ENCODE measurements at places on chromosomes 5 and 9.
A peak's percentile ranks its signal among the peaks of the same experiment; 100 is the strongest.

GRCh38 chr5:151490627-151491026, 43.2 kb downstream of the SLC36A1 start:
- DNase-seq = no peak
- peaks cover 26% of the 10 kb centered on the region for H3K36me3 ChIP-seq
- no peaks in the 10 kb centered on the region for H3K27me3 ChIP-seq
- no peak overlapping the region for H3K4me3 ChIP-seq

DNA sequence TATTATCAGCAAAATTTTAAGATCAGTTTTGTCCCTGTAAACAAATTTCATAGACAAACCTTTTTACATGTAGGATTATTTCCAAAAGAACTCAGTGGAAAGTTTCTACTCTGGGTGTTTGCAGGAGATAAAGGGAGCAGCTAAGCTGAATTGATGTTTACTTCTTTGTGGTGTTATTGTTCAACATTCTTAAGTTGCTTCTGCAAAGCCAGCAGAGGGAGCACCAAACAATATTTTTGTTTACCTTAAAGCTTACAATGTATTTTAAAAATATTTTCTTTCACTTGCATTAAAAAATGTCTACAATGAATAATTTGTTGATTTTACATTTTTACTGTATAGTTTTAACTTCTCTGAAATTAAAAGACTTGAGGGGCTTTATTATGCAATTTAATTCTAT, 135.4 kb downstream of the ATG10 start:
- H3K27me3 ChIP-seq = no peaks in the 10 kb centered on the region
- H3K4me3 ChIP-seq = no peak overlapping the region
- peaks cover 3% of the 10 kb centered on the region for H3K36me3 ChIP-seq
- no peak overlapping the region for H3K27ac ChIP-seq
- H3K4me1 ChIP-seq = no peaks in the 10 kb centered on the region
- no peak for DNase-seq

GRCh38 chr5:180103487-180104167, 32.1 kb upstream of the RNF130 start:
- H3K4me1 ChIP-seq = no peaks in the 10 kb centered on the region
- H3K36me3 ChIP-seq = no peaks in the 10 kb centered on the region

DNA sequence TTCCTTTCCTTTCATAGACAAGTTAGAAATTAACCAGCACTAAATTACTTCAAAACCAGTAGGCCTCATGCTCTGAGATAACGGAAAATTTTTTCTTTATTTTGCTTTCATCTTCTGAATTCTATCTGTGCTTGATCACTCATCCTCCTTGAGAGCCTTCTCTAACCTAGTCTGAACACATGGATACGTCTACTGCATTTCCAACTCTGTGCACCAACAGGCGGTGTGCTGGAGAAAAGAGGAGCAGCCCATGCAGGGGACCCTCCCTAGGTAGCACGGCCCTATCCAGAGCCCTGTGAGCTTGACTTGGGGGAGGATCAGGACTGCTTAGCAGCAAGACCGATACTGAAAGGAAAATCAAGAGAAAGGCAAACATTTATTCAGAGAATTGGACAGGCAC, 149.8 kb downstream of the AUH start:
- peaks cover 11% of the 10 kb centered on the region for H3K4me1 ChIP-seq
- no peak overlapping the region for H3K4me3 ChIP-seq
- no peak for DNase-seq
- no peaks in the 10 kb centered on the region for H3K36me3 ChIP-seq

- H3K4me3 ChIP-seq = no peak overlapping the region
- H3K4me1 ChIP-seq = no peaks in the 10 kb centered on the region
- peaks cover 13% of the 10 kb centered on the region for H3K27me3 ChIP-seq
These were observed 7.6 kb downstream of the LHX3 start for GRCh38 chr9:136197084-136197875.

GRCh38 chr9:123749580-123750202, 180.2 kb downstream of the DENND1A start:
- DNase-seq = peak; percentile 27
- H3K27me3 ChIP-seq = no peaks in the 10 kb centered on the region
- no peak overlapping the region for H3K27ac ChIP-seq

- peaks cover 74% of the 10 kb centered on the region for H3K36me3 ChIP-seq
- no peak overlapping the region for H3K27ac ChIP-seq
- no peaks in the 10 kb centered on the region for H3K27me3 ChIP-seq
- DNase-seq = no peak
- no peak overlapping the region for H3K4me3 ChIP-seq
- no peaks in the 10 kb centered on the region for H3K4me1 ChIP-seq
These were observed 30.2 kb upstream of the TNIP1 start for GRCh38 chr5:151110992-151111391.

- DNase-seq = no peak
- no peaks in the 10 kb centered on the region for H3K4me1 ChIP-seq
- no peak overlapping the region for H3K27ac ChIP-seq
- no peak overlapping the region for H3K4me3 ChIP-seq
- H3K36me3 ChIP-seq = peaks cover 96% of the 10 kb centered on the region
These were observed 32.5 kb downstream of the TENT4A start for GRCh38 chr5:6745706-6746222.

- H3K36me3 ChIP-seq = no peaks in the 10 kb centered on the region
- H3K27me3 ChIP-seq = peaks cover 4% of the 10 kb centered on the region
- no peak for DNase-seq
- H3K27ac ChIP-seq = no peak overlapping the region
- H3K4me1 ChIP-seq = no peaks in the 10 kb centered on the region
These were observed 40.0 kb downstream of the NUDT12 start for GRCh38 chr5:103522586-103522985.

GRCh38 chr9:91422758-91423711, 597 bp downstream of the NFIL3 start:
- peaks cover 22% of the 10 kb centered on the region for H3K27me3 ChIP-seq
- H3K4me3 ChIP-seq = peak overlapping the region; percentile 93
- peak overlapping the region; percentile 56 for H3K27ac ChIP-seq
- peak; percentile 60 for DNase-seq
- no peaks in the 10 kb centered on the region for H3K36me3 ChIP-seq
- H3K4me1 ChIP-seq = peaks cover 25% of the 10 kb centered on the region

DNA sequence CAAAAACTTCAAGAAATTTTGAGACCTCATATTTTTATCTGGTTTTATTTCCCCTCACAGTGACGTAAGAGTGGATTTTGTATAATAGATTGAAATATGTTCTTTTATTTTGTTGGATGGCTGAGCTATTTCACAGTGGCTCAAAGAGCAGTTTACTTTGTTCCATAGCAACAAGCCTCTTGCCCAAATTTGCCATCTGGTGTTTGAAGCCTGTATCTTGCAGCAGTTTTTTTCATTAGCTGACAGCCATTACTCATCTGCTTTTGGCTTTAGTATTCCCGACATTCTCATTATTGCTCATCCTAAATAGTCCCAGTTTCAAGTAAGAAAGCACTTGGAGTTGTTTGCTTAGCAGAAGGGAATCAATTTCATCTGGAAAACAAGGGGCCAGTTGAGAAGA, 36.3 kb downstream of the GDA start:
- no peaks in the 10 kb centered on the region for H3K27me3 ChIP-seq
- no peak overlapping the region for H3K27ac ChIP-seq
- no peaks in the 10 kb centered on the region for H3K4me1 ChIP-seq
- H3K4me3 ChIP-seq = no peak overlapping the region
- no peaks in the 10 kb centered on the region for H3K36me3 ChIP-seq

GRCh38 chr9:90967145-90967538, 165.5 kb downstream of the SYK start:
- no peaks in the 10 kb centered on the region for H3K36me3 ChIP-seq
- no peak for DNase-seq
- H3K27me3 ChIP-seq = no peaks in the 10 kb centered on the region
- no peak overlapping the region for H3K27ac ChIP-seq

- no peaks in the 10 kb centered on the region for H3K4me1 ChIP-seq
- no peaks in the 10 kb centered on the region for H3K36me3 ChIP-seq
- no peak for DNase-seq
- H3K27ac ChIP-seq = no peak overlapping the region
These were observed 1217.3 kb downstream of the PTPRD start for GRCh38 chr9:9395539-9395938.

- H3K4me1 ChIP-seq = no peaks in the 10 kb centered on the region
- no peak overlapping the region for H3K4me3 ChIP-seq
- H3K36me3 ChIP-seq = peaks cover 33% of the 10 kb centered on the region
- no peak for DNase-seq
- H3K27me3 ChIP-seq = no peaks in the 10 kb centered on the region
These were observed 4.1 kb upstream of the CARD9 start for GRCh38 chr9:136377341-136378169.

GRCh38 chr5:81590498-81591384, 160.2 kb downstream of the SSBP2 start:
- H3K4me3 ChIP-seq = no peak overlapping the region
- H3K27ac ChIP-seq = peak overlapping the region; percentile 48
- H3K36me3 ChIP-seq = peaks cover 25% of the 10 kb centered on the region
- H3K27me3 ChIP-seq = no peaks in the 10 kb centered on the region
- DNase-seq = no peak
- peaks cover 24% of the 10 kb centered on the region for H3K4me1 ChIP-seq

DNA sequence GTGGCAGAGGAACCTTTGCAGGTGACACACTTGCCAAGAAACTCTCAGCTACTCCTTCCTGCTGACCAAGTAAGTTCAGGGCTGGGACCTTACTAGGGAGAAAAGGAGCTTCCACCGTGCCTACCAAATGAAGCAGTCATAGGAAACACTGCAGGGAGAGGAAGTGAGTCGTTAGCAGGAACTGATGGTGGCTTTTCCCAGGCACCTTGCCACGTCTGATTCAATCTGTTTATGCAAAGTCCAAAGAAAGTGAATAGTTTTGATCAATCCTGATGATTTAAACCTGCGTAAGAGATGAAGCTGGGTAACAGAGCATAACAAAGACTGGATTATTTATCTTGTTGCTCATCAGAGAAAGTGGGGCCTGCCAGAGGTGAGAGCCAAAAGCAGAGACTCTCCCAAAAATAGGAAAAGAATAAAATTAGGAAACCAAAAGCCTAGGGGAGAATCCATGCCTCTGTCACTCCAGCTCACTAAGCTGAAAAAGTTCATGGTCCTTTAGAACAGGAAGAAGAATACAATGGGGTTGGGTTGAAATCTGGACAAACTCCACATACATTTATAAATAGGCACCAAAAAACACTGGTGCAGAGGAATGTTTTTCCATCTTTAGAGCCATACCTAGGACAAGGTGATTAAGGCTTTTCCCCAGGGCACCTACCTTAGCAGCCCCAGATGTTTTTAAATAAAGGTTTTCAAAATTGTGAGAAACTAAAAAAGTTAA, 9.3 kb upstream of the PFDN1 start:
- H3K27me3 ChIP-seq = peaks cover 5% of the 10 kb centered on the region
- H3K4me3 ChIP-seq = no peak overlapping the region
- no peaks in the 10 kb centered on the region for H3K36me3 ChIP-seq
- no peaks in the 10 kb centered on the region for H3K4me1 ChIP-seq

DNA sequence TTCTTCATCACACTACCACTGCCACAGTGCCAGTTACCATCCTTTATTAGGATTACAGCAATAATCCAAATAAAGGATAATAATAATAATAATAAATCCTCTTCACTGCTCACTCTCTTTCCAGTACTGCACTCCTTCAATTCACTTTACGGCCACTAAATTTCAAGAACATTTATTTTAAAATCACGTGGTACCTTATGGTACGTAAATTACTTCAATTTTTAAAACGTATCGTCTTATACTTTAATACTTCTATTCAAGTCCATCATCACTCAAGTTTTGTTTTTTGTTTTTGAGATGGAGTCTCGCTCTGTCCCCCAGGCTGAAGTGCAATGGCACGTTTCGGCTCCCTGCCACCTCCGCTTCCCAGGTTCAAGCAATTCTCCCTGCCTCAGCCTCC, 36.5 kb downstream of the PTBP3 start:
- no peaks in the 10 kb centered on the region for H3K27me3 ChIP-seq
- H3K36me3 ChIP-seq = peaks cover 20% of the 10 kb centered on the region
- DNase-seq = no peak
- H3K27ac ChIP-seq = no peak overlapping the region

Data from DND-41 (cell line).